Midbrain (tissue), 1 donor: ENCODE measurements at places on chromosomes 5 and 9.

GRCh38 chr5:149739371-149739770 is 9.3 kb downstream of the PPARGC1B start:
- no peak for DNase-seq

DNA sequence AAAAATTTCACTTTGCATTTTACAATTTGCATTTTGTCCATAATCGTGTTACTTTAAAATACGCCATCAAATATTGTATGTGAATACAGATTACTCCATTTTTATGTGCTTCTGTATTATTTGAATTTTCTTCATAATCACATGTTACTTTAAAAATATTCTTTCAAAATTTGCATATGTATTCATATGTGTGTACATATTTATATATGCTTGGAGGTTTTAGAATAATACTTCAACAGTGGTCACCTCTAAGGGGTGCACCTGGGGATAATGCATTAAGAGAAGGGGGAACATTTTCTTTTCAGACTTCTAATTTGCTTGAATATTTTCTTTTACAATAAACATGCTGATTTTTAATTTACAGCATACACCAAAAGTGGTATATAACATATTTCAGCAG is 21.9 kb upstream of the ELL2 start:
- no peak for DNase-seq

GRCh38 chr9:13141629-13142028 is 137.9 kb downstream of the MPDZ start:
- no peak for DNase-seq

- DNase-seq, result no peak
Observed at GRCh38 chr9:123335193-123335985, 20.6 kb upstream of the CRB2 start.

DNA sequence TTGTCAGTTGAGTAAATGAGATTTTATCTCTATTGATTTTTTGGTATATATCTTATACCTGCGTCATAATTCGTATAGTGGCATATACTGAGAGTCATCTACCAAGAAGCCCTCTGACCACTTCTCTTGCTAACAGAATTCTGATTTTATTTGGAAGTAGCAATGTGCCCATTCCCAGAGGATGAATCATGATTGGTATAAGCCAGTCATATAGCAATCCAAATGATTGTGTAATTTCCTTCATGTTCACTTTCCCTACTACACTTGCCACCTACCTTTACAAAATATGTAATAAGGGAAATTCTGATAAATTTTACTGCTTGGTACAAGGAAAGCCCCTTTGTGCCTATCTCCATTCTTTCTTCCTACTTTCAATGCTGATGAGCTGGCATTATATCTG is 16.1 kb upstream of the ZNF462 start:
- no peak for DNase-seq

- no peak for DNase-seq
Observed at GRCh38 chr9:136058084-136058483, 37.0 kb downstream of the NACC2 start.

- DNase-seq, result no peak
Observed at GRCh38 chr5:132431632-132432031, 58.9 kb downstream of the IRF1 start.

GRCh38 chr5:75050415-75050814 is 1.9 kb downstream of the GCNT4 start:
- DNase-seq, result no peak

GRCh38 chr5:108728566-108729241 is 19.0 kb upstream of the FER start:
- DNase-seq, result no peak

DNA sequence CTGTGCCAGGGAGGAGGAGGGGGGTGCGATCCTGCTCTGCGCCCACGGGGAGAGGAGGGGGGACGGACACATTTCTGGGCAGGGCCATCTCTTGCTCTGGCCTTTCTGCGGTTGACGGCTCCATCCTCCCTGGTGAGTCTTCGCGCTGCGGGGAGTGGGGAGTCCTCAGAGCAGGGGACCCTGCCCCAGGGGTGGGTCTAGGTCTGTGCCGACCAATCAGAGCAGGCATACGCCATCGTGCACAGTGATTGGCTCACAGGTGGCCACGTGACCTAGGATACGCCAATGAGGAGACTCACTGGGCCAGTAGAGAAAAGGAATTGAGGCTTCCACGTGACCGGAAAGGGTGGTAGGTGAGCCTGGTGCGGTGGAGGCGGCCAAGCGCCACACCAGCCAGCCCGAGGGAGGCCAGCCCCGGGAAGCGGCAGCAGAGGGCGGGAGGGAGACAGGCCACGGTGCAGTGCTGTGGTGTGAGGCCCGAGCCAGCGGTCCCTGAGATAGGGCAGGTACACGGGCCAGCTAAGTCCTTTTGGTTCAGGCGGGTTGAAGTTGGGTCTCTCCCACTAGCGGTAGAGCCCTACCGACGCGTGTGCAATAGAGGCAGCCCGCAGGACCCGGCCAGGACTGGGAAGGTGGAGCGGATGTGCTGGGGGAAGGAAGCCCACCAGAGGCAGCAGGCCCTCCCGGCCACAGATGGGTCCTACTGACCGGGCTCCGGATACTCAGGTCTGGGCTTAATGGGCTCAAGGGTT is 65.2 kb upstream of the RNF130 start:
- no peak for DNase-seq

DNA sequence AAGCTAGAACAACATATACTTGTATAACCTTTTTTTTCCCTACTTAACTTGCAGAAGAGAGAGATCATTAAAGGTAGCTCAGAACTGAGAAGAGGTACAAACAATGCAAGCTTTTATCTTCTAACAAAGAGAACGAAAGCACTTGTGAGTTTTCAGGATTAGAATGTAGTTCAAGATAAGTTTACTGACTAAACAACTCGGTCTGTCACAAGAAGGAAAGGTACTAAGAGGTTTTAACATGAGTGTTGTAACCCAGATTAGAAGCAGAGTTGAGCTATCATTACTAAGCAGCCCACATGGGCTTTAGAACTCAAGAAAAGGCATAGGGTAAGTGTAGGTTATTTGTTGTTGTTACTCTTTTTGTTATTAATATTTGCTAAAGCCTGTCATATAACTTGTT is 25.2 kb downstream of the GIN1 start:
- no peak for DNase-seq

- no peak for DNase-seq
Observed at GRCh38 chr5:35855187-35855586, 1.5 kb upstream of the IL7R start.

DNA sequence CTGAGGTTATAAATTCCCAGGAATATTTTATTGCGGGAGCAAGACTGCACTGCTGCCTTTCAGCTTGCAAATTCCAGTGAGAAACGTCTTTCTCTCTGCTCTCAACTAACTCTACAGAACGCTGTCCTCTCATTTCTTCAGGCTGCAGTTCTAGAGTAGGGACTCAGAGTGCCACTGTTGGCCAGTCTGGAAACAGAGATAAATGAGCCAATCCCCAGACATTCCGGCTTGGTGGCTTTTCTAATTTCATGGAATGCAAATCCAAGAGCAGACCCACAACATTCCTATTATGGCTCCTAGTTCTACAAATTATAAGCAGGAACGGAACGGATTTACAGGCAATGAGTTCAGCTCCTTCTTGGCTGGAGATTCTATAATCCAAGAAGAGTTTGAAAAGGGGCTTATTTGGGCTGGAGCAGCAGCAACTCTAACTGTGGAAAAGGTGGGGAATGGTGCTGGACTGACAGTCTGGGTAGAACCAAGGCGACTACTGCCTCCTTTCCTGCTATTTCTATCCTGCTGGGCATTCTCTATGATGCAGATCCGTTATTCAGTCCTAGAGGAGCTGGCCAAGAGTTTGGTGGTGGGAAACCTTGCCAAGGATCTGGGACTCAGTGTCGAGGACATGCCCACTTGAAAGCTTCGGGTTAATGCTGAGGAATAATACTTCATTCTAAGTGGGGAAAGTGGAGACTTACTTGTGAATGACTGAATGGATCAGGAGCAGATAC is 9.3 kb downstream of the PCDHGA12 start:
- DNase-seq, result no peak

DNA sequence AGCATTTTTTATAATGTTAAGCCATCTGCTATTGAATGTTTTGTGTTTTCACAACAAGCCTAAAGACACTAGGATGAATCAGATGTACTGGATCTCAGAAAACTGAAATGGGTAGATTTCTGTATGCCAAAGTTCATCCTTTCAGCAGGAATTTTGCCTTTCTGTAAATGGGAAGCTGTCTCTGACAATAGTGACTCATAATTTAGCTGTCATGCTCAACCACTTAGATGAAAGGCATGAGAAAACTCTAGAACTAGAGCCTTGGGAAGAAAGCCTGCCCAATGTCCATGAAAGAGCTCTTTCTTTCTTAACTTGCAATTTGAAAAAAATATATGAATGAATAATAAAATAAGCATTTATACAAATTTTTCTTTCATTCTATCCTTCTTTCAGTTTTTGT is 616.0 kb upstream of the EDIL3 start:
- no peak for DNase-seq

- DNase-seq, result no peak
Observed at GRCh38 chr5:16483361-16483760, 17.8 kb upstream of the ZNF622 start.

DNA sequence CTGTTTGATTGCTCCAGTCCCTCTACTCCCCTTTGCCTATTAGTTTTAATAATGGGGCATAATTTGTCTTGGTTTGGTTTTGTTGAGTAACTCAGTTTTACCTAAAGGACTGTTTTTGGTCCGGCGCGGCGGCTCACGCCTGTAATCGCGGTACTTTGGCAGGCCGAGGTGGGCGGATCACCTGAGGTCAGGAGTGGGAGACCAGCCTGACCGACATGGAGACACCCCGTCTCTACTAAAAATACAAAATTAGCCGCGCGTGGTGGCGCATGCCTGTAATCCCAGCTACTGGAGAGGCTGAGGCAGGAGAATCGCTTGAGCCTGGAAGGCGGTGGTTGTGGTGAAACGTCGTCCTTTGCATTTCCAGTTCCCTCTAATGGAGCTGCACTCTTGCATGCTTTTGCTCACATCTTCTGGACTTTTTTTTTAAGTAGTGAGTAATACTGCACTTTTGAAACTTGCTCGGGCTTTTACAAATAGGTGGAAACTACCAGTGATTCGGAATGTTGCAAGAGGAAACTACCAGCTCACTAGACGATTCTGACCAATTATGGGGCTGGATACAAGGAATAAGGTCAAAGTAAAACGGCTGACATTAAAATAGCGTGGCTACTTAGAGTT is 721 bp upstream of the MAML1 start:
- DNase-seq, result no peak

DNA sequence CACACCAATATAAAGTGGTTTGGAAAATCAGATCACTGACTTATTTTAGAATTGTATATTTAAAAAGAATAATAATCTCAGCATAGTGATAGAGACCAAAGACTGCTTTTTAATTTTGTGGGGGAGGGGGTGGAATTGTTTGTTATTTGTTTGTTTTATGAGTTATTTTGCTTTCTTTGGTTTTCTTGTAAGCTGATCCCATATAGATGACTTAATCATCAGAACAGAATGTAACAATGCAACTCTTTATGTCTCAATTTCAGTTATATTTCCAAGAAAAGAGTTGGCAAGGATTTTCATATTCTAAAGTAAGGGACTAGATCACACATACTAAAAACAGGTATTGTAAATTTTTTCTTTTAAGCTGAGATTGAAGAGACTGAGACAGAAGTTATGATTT is 984.9 kb downstream of the TLE4 start:
- no peak for DNase-seq

- DNase-seq, result no peak
Observed at GRCh38 chr9:26331223-26331622, 561.4 kb downstream of the CAAP1 start.

- no peak for DNase-seq
Observed at GRCh38 chr5:10311595-10312425, 4.1 kb upstream of the CMBL start.

DNA sequence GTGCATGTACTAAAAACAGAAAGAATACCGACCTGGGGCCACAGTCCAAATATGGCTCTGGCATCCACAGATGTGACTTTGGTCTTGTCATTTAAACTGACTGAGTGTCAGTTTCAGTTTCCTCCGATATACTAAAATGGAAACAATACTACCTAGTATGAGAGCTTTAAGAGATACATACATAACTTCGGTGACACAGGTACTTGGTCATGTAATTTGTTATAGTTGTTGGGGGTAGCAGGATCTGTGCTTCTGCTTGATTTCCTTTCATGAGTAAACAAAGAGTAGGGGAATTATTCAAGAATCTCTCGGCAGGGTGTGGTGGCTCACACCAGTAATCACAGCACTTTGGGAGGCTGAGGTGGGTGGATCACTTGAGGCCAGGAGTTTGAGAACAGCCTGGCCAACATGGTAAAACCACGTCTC is 32.1 kb downstream of the MTMR12 start:
- no peak for DNase-seq

GRCh38 chr9:37466037-37466709 is 923 bp upstream of the ZBTB5 start:
- peak; percentile 66 for DNase-seq

DNA sequence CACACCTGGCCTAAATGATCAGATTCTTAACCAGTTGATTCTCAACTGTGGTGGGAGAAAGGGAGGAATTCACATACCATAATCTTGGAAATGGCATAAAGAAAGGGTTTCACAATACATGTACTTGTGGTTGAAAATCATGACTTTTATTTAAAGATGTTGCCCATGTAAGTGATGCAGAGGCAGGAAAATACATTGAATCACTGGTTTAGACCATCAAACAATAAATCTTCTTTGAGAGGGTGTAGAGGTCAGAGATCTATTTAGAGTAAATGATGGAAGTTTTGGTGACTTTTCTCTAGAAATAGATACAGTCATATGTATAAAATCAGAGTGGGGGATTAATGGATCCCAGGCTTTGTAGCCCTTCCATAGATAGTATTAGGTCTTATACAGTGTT is 15.4 kb downstream of the NDUFS4 start:
- DNase-seq, result no peak

DNA sequence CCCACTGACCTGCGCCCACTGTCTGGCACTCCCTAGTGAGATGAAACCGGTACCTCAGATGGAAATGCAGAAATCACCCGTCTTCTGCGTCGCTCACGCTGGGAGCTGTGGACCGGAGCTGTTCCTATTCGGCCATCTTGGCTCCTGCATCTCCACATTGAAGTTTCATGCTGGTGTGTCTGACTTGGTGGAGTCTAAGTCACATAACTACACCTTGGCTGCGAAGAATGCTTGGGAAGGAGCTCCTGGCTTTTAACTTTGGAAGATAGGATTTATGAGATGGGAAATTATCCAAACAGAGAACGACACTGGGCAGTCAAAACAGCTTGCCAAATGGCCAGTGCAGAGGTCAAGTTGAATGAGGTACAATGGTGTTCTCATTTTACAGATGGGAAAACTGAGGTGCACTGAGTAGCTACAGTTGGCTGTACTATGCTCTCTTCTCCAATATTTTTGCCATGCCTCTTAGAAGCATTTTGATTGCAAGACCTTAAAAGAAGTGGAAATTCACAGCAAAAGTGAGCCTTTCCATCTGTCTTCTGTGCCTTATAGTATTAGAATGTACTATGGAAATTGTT is 36.7 kb downstream of the CCDC192 start:
- no peak for DNase-seq

DNA sequence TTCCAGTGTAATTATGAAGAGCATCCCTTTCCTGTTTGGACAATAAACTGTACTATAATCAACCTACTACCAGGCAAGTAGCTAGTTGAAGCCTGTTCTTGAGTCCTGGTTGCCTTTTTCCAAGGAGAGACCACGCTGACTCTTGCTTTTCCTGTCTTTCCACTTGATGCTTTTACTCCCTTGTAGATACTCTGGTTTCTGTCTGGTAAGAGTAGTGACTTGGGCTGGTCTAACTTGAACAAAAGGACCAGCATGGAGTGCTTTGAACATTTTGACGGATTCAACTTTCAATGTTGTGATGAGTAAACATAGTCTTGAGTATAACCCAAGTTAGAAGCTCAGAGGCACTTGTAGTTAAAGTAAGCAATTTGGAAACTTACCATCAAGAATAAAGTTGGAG is 464.3 kb downstream of the GADD45G start:
- DNase-seq, result no peak
